CD4-positive, alpha-beta T cell treated with Interleukin-4 for 4 hours (primary cell): ENCODE measurements at places on chromosomes 16 and 17.

GRCh38 chr16:89366561-89367537 lies 123.5 kb downstream of the ANKRD11 start:
- DNase-seq, result no peak

GRCh38 chr16:10256784-10257641 lies 74.8 kb upstream of the GRIN2A start:
- DNase-seq, result peak; percentile 23

DNA sequence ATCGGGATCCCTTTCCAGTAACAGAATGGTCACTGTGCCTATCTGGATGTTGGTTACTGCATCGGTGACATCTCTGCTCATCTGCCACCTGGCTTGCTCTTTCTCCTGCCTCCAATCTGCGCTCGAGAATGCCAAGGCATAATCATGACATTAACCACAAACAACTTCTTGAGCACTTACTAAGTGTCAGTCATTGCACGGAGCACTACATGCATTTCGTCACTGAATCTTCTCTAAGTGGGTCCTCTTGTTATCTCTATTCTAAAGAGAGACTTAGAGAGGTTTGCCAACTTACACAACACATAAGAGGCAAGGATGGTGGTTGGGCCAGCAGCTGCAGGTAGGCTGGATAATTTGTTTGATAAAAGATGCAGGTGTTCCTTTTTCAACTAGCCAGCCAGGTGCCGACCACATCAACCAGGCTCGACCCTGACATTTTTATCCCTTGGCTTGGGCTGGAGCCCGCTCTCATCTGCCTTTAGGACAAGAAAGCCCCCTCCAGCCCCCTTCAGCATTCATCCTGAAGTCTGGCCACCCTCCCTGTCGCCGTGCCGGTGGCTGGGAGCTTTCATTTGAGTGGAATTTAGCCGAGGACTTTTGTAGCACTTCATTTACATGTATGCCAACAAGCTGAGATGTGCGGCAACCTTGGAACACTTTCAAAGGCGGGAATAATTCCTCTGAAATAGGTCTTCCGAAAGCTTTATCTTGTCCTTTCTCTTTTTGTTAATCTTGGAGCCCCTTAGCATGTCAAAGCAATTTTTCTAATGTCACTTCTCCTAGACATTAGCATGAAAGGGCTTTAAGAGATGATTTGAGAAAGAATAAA lies 89.3 kb upstream of the NKD1 start:
- no peak for DNase-seq

GRCh38 chr17:78915872-78916632 lies 9.1 kb downstream of the TIMP2 start:
- DNase-seq, result peak; percentile 10

DNA sequence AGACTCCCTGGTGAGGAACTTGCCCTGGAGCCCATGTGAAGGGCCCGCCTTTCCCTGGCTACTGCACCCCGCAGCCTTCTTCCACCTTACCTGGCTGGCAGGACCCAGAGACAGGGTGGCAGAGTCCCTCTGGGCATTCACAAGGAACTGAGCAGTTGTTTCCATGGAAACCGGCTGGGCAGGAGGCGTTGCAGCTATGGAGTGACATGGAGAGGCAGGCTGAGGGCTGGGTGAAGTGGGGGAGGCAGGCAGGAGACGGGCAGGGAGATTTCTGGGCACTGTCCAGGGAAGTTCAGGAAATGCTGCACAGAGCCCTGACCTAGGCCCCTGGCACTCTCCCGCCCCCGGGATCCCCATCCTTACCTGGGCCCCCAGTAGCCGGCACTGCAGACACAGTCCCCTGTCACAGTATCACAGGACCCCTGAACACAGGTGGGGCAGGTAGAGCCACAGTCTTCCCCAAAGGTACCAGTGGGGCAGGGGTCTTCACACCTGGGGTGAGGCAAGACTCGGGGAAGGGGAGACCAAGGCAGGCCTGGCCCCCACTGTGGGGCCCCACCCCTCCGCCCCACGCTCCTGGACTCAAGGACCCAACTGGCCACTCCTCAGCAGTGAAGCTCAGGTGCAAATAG lies 5.9 kb downstream of the SCARF1 start:
- DNase-seq, result no peak

DNA sequence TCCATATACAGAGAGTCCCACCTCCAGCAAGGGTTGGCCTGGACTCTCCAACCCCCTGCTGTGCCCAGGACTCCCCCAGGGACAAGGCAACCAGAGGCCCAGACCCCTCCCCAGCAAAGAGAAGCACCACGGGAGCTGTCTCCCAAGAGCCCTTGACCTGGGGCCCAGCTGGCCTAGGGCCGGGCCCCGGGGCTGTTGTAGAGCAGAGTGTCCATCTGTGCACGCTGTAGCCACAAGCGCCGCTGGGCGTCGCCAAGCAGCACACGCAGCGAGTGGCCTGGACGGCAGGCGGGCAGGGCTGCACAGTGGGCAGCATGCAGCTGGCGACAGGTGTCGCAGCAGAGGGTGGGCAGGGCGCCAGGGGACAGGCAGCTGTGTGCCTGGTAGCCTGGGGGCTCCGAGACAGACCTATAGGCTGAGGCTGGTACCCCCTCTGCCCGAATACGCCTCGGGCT lies 4.3 kb downstream of the SPATA2L start:
- no peak for DNase-seq

DNA sequence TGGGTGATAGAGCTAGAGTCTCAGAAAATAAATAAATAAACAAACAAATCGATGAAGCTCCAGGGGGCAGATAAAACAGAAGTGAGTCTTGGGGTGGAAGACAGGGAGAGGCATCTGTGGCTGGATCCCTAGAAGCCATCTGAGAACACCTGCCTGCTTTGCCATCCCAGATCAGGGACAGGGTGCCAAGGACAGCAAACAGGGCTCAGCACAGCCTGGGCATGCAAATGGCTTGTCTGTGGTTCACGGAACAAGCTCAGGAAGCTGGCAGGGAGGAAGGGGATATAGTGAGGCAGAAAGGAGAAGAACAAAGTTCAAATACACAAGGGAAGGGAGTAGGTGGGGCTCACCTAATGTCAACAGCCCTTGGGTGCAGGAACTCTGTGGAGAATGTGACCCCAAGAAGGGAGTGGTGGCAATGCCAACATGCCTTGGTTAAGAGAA lies 27.5 kb downstream of the TRIM25 start:
- DNase-seq, result no peak

DNA sequence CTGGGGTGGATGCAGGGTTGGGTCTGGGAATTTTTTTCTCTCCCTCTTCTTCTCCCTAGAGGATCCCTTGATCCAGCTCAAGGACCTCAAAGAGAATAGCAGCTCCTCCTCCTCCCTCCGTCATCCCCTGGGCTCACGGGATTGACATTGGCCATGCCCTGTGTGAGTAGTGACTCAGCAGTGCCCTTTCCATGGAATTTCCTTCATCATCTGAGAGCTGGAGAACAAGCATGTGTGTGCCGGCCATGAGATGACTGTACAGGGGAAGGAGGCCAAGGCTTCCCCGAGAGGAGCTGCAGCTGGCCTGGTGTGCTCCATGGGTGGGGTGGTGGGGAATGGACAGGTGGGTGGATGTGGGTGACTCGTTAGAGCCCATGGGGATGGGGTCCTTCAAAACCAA lies 8.9 kb upstream of the WSCD1 start:
- no peak for DNase-seq

DNA sequence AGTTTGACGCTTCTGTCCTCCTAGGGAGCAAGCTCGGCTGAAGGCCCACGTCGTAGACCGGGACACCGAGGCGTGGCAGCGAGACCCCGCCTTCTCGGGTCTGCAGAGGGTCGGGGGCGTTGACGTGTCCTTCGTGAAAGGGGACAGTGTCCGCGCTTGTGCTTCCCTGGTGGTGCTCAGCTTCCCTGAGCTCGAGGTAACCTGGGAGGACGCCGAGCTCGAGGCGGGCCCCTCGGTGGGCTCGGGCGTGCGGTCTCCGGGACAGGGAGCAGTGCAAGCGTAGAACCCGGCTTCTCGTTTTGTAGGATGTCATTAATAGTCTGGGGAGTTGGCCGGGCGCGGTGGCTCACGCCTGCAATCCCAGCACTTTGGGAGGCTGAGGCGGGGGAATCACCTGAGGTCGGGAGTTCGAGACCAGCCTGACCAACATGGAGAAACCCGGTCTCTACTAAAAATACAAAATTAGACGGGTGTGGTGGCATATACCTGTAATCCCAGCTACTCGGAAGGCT lies 715 bp downstream of the ENDOV start:
- DNase-seq, result no peak

- no peak for DNase-seq
These were observed 36.7 kb upstream of the ABR start for GRCh38 chr17:1216217-1217088.

- no peak for DNase-seq
These were observed 217.1 kb downstream of the KATNIP start for GRCh38 chr16:27767081-27767480.

GRCh38 chr16:28617874-28618273 lies 8.0 kb upstream of the SULT1A1 start:
- no peak for DNase-seq

DNA sequence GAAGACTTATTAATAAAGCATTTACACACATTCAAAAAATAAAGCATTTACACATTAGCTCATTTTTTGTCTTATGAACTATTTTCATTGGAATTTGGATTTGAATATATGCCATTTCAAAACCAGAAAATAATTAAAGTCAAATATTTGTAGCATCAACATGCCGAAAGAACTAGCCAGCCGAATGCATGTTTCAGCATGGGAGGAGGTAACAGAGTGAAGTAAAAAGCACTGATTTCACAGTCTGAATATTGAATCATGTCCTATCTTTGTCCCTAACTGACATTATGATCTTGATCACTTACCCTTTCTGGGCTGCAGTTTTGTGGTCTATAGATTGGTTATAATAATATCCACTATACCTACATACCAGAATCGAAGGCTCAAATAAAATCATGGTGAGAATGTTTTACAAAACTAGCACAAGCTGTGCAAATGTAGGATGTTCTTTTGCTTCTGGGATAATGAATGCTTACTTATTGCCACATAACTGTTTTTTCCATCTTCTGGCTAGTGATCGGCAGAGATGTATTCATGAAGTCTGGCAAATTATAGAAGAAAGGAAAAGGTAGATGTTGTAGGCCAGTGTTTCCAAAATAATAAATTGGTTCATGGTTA lies 84.7 kb downstream of the TUBD1 start:
- no peak for DNase-seq

GRCh38 chr17:62941358-62941991 lies 24.6 kb upstream of the TANC2 start:
- DNase-seq, result no peak

- no peak for DNase-seq
These were observed 102.7 kb upstream of the NOL11 start for GRCh38 chr17:67615011-67615561.

DNA sequence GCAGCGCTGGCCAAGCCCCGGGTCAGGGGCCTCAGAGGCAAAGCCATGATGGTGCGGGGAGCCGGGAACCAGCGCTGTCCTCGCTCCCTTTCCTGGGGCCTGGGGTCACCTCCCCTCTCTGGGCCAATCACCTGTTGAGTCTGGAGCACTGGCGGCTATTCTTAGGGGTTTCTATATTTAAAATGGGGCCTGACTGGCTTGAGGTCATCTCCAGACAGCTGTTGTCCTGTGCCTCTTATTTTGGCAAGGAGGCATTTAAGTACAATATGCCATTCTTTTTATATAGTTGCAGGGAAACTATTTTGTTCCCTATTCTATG lies at the start of gene COX6A2:
COX6A2 (minus strand) TSS at position 82 of the 319 bp plus-strand sequence; CDS start at position 47, 35 bp downstream.
- DNase-seq, result no peak

GRCh38 chr16:84199861-84200260 lies 8.9 kb downstream of the ADAD2 start:
- no peak for DNase-seq

- DNase-seq, result no peak
These were observed 161.3 kb upstream of the GSE1 start for GRCh38 chr16:85451641-85452363.

- no peak for DNase-seq
These were observed 46.9 kb downstream of the TEKT5 start for GRCh38 chr16:10647721-10648296.

DNA sequence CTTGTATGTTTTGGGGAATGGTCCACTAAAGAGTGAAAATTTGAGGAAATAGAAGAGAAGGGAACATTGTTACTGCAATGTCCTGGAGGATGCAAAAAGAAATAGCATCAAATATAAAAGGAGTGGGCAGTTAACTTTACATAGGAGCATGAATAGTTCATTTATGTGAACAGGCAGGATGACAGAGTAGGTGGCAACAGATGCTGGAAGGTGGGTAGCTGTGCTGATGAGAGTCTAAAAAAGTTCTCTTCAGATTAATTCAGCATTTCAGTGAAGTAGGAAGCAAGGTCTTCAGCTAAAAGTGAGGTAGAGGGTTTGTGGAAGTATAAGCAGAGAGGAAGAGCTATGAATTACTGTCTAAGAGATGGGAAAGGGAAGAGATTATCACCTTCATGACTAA lies 276.5 kb downstream of the KIF2B start:
- DNase-seq, result no peak

- no peak for DNase-seq
These were observed 11.1 kb upstream of the ATP2C2 start for GRCh38 chr16:84357191-84357651.

DNA sequence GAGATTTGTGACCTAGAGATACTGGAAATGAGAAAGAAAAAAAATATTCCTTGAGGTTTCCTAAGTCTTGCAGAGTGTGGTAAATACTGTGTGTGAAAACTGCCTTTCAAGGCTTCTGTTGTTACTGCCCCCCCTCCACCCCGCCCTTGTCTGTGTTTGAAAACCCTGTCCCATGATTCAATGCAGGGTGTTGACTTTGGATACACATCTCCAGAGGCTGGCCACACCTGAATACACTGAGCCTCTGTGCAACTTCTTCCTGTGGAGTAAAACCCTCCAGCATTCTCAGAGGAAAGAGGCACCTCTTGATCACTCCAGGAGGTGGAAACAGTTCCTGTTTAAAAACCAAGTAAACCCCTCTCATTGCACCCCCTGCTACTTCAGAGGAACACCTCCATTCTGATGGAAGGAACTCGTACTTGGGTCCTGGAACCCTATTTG lies 123.0 kb upstream of the CACNG5 start:
- no peak for DNase-seq

DNA sequence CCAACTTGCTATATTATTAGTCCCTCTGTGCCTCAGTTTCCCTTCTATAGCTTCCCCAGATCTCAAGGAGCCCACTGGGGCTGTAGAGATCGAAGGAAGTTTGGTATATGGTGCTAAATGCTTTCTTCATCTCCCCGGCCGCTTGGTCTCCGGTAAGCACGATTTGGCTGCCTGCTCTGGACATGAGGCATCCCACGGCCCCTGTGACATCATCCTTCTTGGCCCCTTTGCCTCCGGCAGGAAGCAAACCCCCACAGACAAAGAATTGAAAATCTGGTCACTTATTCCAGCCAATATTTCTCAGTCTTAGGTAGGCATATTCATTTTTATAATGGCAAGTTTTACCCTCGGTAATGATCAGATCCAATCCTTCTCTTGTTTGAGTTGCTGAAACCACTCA lies 65.8 kb downstream of the WSCD1 start:
- no peak for DNase-seq

- no peak for DNase-seq
These were observed 4.2 kb upstream of the ARL2BP start for GRCh38 chr16:57240851-57241250.
